ENCODE measurements at places on chromosomes 5 and 9.

- DNase-seq: no peak
These were observed 51.0 kb downstream of the KIF4B start for GRCh38 chr5:155064580-155064979.

DNA sequence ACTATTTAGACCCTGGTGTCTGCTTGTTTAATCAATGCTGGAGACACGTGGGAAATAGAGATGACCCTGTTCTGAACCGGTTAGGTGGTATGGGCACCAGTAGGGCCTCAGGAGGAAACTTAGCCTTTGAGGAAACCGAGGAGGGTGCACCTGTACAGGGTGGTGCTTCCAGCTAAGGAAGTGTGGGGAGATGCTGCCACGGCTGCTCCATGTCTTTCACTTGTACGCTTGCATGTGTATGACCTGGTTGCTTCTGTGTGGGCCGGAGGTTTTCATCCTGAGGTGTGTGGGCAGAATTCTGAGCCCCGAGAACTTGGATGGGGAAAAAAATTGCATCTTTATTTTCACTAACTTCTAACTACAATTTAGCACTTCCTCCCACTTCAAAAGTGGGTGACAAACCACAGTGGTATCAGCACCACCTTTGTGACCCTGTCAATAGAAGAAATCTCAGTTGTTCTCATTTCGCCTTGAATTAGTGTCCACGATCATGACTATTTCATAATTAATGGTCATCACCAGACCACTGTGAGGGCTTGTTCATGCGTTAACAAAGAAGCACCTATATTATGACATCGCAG, 99.8 kb upstream of the SPATA31C2 start:
- DNase-seq: no peak

- DNase-seq: no peak
These were observed 117.6 kb upstream of the HAND1 start for GRCh38 chr5:154595662-154596061.

DNA sequence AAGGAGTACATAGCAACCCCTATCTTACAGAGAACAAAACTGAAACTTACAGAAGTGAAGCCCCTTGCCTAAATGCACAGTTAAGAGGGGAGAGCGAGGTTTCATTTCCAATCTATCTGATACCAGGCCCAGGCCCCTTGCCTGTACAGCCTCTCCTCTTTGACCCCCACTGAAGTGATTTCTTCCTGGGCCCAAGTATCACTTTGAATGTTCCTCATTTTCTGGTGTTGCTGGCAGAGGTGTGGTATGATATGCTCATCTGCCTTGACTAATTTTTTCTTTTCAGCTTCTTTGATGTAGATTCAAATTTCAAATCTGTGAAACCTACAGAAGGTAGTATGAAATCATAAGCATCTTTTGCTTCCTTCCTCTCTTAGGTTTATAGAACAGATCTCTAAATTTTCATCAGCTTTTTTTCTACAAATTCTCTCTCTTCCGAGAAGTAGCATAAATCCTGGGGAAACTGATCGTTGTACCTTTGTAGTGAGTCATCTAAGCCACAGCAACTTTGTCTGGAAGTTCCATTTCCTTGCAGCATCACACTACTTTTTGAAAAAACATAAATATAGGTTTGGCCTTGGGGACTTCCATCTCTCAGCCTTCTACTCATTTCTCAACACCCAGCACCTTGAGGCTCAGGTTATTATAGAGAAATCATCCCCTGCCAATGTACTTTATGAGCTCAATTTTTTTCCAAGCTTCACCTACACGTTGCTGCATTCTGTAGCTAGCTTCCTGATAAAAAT, 402.4 kb upstream of the PTGER4 start:
- DNase-seq: peak; percentile 30

DNA sequence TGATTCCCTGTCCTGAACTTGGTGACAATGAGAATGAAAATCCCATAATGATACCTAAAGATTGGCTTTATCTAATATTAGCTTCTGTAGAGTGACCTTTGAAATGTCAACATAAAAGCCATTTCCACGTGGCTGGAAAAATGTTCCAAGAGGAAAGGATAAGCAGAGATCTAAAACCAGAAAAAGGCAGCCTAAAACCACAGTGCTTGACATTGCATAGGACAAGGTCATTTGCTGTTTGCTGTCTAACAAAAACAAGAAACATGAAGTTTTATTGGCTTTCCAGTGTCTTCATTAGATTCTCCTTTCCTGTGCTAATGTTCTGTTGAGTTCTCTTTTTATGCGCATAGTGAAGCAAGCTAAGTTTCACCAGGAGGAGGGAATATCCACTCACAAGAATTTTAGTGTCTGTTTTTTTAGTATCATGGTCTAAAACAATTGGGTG, 44.6 kb downstream of the CPEB4 start:
- no peak for DNase-seq

DNA sequence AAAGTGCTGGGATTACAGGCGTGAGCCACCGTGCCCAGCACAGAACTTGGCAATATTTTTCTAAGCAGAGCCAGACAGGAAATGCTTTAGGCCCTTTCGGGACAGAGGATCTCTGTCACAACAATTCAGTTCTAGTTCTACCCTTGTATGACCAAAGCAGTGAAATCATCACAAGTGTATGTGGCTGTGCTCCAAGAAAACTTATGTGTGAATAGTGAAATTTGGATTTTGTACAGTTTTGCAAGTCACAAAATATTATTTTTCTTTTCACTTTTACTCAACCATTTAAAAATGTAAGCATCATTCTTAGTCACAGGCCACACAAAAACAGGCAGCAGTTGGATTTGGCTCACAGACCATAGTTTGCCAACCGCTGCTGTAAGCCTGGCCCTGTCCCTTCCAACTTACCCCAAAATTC, 20.4 kb upstream of the PRUNE2 start:
- DNase-seq: no peak

DNA sequence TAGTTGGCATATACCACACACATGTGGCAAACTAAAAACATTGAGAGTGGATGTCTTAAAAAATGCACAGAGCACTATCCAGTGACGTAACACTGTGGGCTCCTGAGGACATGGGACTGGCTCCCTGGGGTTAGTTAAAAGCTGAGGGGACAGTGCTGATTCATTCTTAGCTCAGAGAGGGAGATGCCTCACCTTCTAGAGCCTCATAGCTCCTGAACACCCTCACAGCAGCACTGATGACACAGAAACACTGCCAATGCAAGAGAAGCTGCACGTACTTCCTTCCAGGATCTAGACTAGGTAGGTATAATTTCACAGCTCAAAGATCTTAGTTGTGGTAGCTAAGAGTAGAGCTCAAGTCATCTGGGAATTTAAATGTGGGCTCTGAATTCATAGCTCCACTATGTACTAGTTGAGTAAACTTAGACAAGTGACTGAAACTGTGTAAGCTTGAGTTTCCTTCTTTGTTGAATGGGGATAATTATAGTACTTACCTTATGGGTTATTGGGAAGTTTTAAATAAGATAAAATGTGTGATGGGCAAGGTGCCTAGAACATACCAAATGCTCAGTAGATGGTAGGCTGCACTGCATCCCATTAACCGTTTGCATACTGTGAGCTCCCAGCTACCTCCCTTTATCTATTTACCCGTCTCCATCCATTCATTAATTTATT, 279.9 kb downstream of the ASTN2 start:
- DNase-seq: no peak

DNA sequence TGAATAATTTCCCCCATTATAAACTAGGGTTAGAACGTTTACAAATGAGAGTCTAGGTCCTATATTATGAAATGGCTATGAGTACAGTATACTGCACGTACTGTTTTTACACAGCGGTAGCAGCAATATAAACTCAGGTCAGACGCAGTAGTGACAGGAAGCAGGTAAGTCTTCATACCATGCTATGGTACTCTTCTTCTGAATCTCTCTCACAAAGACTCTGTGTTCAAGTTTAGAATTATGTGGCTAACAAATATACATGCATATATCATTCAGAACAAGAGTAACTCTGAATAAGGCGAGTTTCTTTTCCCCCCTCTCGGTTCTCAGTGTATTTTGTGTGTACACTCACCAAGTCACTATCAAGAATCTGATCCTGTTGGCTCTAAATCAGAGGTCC, 114.9 kb upstream of the KLF9 start:
- DNase-seq: no peak

DNA sequence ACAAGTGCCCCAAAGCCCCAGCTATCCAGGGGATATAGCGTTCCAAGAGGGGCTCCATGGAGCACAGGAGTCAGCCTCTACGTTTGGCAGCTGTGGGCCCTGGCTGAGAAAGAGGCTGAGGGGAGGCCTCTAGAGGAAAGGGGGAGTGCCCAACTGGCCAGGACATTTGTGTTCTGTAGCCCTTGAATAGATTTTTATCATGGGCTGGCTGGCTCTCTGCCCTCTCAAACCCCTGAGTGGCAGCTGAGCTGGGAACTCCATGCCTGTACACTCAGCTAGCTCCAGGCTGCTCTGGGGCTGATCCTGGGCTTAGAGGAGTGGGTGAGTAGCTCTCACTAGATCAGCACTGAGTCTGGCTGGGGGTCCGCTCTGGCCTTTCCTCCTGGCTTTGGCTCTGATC, 285.0 kb downstream of the ZSWIM6 start:
- DNase-seq: no peak

- no peak for DNase-seq
These were observed 559 bp downstream of the SLC38A9 start for GRCh38 chr5:55711507-55712022.

- DNase-seq: peak; percentile 67
These were observed 258.1 kb upstream of the NFIL3 start for GRCh38 chr9:91681461-91682305.

DNA sequence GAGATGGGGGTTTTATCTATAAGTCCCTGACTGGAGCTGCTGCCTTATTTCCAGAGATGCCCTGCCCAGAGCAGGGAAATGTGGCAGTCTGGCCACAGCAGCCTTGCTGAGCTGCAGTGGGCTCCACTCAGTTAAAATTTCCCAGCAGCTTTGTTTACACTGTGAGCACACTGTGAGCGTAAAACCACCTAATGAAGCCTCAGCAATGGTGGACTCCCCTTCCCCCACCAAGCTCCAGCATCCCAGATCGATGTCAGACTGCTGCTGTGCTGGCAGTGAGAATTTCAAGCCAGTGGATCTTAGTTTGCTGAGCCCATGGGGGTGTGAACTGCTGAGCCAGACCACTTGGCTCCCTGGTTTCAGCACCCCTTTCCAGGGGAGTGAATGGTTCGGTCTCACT, 208.7 kb upstream of the RAI14 start:
- DNase-seq: no peak

DNA sequence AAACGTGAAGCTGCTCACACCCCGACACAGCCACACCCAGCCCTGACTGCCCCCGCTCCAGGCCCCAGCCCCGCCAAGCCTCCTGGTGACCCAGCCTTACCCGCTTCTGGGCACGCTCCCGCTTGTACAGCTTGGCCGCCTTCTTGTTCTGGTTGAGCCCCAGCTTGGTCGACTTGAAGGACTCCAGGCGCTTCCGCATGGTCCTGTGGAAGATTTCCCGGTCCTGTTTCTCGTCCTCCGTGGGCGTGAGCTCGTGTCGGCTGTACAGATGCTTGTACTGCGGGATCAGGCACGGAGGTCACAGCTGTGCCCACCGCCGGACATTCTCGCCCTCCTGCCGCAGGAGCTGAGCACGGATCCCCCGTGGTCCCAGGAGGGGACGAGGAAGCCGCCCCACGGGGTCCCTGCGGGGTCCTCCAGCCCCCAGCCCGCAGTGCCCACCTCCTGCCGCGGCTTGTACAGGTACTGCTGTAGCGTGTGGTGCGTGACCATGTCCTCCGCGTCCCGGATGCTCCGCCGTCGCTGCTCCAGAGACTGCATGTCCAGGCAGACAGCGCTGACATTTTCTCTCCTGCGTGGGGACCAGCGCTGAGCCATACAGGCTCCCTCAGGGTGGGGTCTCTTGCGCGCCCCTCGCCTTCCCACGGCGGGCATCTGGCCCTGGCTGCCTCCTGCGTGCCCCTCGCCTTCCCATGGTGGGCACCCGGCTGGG, 33.3 kb downstream of the EXOC3 start:
- DNase-seq: no peak

GRCh38 chr5:134079748-134080581, 34.5 kb upstream of the TCF7 start:
- DNase-seq: peak; percentile 79

- no peak for DNase-seq
These were observed 4.0 kb downstream of the GNPDA1 start for GRCh38 chr5:142008813-142009212.

DNA sequence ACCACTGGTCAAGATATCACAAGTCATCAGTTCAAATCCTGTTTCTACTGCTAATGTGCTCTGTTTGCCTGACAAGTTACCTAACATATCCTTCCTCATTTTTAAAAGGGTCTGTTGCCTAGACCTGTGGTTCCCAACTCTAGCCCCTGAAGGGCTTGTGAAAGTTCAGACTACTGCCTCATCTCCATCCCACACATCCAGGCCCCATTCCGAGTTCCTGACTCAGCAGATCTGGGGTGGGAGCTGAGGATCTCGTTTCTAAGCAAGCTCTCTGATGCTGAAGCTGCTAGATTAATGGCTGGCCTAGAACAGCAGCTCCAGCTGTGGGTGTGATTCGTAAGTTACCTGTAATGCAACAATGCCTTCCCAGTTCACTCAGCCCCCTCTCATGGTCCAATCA, 32.5 kb downstream of the S1PR3 start:
- no peak for DNase-seq

- no peak for DNase-seq
These were observed 11.3 kb downstream of the PHYKPL start for GRCh38 chr5:178221282-178221681.

GRCh38 chr9:2663461-2664173, 42.0 kb downstream of the VLDLR start:
- no peak for DNase-seq

GRCh38 chr5:67214707-67215447, 18.3 kb upstream of the CD180 start:
- no peak for DNase-seq

DNA sequence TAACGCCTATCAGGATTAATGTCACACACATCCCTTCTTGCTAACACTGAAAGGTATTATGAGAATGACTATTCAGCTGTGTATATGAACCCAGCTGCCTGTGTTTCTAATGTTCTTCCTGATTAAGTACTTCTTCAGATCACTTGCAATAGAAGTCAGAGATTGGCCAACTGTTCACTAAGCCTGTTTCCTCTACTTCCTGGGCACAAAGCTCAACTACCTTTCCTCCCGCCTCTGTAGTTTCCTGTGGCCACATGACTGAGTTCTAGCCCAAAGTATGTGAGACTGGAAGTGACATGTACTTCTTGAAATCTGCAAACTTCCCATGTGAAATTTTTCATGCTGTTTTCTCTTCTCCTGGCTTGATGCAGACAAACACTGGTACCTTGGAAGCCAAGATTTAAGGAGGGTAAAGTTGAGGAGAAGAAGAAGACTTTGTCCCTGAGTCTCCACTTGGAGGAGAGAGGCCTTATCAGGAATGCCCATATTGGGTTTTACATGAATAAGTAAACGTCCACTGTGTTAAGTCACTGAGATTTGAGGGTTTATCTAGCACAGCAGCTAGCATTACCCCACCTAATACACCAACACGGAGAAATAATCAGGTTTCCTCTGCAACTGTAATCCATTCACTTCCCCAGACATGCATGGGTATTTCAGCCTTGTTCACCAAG, 58.6 kb downstream of the SLIT3 start:
- no peak for DNase-seq

- no peak for DNase-seq
These were observed 21.3 kb downstream of the HTR4 start for GRCh38 chr5:148633067-148633377.

GRCh38 chr5:91031402-91031752, 351.7 kb downstream of the ARRDC3 start:
- no peak for DNase-seq

GRCh38 chr5:14178091-14178490, 34.9 kb downstream of the TRIO start:
- no peak for DNase-seq
